ENCODE measurements at places on chromosomes 3 and 15.

DNA sequence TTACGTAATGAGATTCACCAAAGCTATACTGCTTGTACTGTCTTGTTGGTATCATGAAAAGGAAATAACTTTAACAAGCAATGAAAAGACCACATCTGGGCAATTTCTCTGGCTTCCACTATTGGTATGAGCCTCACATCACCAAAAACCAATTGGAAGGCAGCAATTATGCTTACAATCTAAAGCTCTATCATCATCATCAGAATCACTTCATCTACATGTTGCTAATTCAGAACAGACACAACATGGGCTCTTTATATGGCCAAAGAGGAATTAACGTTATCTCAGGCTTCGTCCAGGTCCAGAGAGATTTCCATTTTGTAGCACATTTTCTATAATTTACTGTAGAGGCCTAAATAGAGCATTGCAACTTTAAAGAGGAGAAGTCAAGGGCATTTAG, 36.6 kb upstream of the SLCO3A1 start:
- no peak overlapping the region for H3K4me3 ChIP-seq
- no peaks in the 10 kb centered on the region for H3K4me1 ChIP-seq

GRCh38 chr3:101942356-101942755, 93.0 kb downstream of the NFKBIZ start:
- DNase-seq, result no peak
- H3K27ac ChIP-seq, result no peak overlapping the region
- H3K4me3 ChIP-seq, result no peak overlapping the region
- no peaks in the 10 kb centered on the region for H3K27me3 ChIP-seq
- no peaks in the 10 kb centered on the region for H3K4me1 ChIP-seq
- H3K36me3 ChIP-seq, result no peaks in the 10 kb centered on the region

DNA sequence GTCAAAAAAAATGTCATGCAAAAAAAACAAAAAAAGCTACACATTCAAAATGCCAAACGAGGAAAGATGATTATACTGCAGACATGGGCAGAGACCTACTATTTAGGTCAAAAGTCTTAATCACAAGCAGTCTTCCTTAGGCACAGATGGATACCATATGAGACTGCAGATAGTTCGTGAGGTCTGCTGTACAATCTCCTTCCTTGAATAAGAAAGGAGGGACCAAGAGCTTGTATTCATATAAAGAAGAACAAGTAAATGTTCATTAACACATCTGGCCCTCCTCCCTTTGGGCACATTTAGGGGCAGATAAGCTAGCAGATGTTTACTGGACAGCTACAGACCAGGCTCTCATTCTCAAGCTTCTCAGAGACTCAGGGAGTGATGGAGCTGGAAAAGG, 45.3 kb downstream of the ANXA2 start:
- DNase-seq, result no peak
- peaks cover 54% of the 10 kb centered on the region for H3K36me3 ChIP-seq
- H3K27me3 ChIP-seq, result no peaks in the 10 kb centered on the region
- no peaks in the 10 kb centered on the region for H3K4me1 ChIP-seq

DNA sequence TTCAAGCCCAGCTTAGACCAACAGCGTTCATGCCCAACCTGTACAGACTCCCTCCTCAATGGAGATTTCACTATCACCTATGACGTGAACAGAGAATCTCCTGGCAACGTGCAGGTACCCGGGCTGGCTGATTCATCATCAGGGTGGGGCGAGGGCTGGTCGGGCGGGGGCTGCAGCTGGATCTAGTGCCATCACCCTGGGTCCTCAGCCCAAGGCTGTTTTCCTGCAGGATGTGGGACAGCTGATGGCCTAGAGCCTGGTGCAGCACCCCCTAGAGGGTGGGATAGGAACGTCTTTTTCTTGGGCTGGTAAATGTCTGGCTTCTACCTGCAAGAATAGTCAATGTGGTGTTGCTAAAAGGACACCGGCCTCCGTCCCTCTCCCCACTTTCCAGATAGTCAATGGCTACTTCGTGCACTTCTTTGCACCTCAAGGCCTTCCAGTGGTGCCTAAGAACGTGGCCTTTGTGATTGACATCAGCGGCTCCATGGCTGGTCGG, 4.4 kb downstream of the ITIH3 start:
- no peaks in the 10 kb centered on the region for H3K4me1 ChIP-seq
- no peak for DNase-seq
- H3K27me3 ChIP-seq, result no peaks in the 10 kb centered on the region
- H3K4me3 ChIP-seq, result no peak overlapping the region
- H3K27ac ChIP-seq, result no peak overlapping the region

GRCh38 chr3:149460117-149460516, 14.4 kb upstream of the TM4SF4 start:
- H3K4me3 ChIP-seq, result no peak overlapping the region
- H3K27ac ChIP-seq, result peak overlapping the region; percentile 51
- H3K4me1 ChIP-seq, result no peaks in the 10 kb centered on the region
- H3K36me3 ChIP-seq, result no peaks in the 10 kb centered on the region
- no peak for DNase-seq
- H3K27me3 ChIP-seq, result no peaks in the 10 kb centered on the region
